ENCODE measurements at places on chromosomes 7 and 10.

- DNase-seq = no peak
These were observed 11.8 kb downstream of the TFEC start for GRCh38 chr7:116018731-116019130.

- no peak for DNase-seq
These were observed 38.1 kb upstream of the DDC start for GRCh38 chr7:50603287-50603686.

GRCh38 chr7:133563251-133563650 lies 310.4 kb downstream of the EXOC4 start:
- no peak for DNase-seq

DNA sequence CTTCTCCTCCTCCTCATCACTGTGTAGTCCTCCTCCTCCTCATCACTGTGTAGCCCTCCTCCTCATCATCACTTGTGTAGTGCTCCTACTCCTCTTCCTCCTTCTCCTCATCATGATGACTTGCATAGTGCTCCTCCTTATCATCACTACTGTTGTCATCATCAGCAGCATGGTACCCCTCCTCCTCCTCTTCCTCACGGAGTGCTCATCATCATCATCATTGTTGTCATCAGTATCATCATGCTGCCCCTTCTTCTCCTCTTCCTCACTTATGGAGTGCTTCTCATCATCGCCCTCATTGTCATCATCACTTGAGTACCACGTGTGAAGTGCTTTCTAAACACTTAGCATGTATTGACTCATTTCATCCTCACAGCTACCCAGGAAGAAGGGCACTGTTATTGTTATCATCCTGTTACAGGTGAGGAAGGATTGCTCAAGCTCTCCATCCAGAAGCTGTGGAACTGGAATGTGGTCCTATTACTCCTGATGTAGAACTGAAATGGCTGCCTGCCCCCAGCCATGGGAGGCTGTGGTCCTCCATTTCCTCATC lies 122.8 kb upstream of the SHH start:
- no peak for DNase-seq

GRCh38 chr7:136976504-136977251 lies 108.2 kb downstream of the CHRM2 start:
- DNase-seq = no peak

DNA sequence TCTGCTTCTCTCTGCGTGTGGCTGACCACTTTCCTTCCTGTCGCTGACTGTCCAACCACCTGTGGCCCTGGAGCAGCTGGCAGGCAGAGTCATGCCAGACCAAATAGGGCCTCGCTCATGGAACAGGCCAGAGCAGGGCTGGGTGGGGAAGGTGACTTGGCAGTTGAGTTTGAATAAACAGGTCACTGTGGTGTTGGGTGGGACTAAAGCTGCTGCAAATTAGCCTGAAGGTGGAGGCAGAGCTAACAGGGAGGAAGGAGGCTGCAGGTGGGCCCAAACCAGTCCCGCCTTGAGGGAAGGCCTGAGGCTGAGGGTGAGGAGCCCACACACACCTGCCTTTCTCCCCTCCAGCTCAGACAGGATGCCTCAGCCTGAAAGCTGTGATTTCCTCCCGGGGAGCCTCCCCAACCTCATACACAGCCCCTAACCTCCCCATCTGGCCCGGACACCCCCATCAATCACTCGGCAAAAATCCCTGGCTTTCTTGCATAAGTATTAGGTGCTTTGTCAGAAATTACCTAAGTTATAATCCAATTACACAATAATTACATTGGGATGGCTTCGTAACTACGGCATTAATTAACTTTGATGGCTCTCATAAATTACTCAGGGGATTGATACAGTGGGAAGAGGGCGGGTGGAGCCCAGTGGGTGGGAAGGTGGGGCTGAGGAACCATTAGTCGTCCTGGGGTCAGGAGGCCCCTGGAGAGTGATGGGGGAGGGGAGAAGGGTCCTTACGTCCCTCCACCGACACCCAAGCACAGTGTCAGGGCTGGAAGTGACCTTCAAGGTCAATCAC lies 97.7 kb upstream of the PCBD1 start:
- DNase-seq = no peak

- no peak for DNase-seq
These were observed 195.3 kb downstream of the PHTF2 start for GRCh38 chr7:77993838-77994237.

GRCh38 chr7:155482511-155483183 lies 24.7 kb downstream of the EN2 start:
- no peak for DNase-seq

- no peak for DNase-seq
These were observed 537 bp upstream of the MRPS24 start for GRCh38 chr7:43869867-43870240.

- DNase-seq = no peak
These were observed 86.9 kb downstream of the PROSER2 start for GRCh38 chr10:11910102-11910501.

DNA sequence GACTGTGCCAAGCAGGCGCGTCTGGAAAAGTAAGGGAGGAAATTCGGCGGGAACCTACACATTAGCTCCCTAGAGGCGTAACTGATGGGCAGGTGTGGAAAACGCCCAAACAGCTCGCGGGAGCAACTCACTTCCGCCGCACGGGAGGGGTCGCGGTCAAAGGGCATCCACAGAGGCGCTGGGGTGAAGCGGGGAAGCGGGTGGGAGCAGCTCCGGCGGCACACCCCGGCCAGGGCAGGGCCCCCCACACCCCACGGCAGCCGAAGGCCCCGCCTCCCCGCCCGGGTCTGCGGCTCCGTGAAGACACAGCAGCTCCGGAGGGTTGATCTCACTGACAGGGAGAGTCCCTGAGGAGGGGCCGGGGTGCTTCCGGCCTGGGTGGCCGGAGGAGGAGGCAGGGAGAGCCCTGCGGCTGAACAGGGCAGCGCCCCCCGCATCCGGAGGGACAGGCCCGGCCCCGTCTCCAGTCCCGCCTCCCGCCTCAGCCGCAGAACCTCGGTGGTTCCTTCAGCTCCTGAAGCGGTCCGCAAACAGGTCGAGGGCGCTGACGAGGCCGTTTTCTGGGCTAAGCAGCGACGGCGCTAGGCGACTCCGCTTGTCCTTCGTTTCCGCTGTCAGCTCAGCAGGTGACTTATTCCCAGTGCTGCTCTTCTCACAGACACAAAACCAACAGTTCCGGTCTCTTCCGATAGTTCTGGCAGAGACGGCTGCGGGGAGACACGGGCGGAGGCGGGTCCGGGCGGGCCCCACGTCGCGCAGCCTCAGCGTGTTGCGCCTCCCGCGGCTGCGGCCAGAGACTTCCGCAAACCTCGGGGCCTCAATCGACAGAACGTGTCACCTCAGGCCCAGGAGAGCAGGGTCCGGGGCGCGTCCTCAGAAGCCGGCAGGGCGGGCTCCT lies 276.1 kb downstream of the DNAJB6 start:
- DNase-seq = no peak

GRCh38 chr10:97810446-97810845 lies 38.6 kb upstream of the SFRP5 start:
- no peak for DNase-seq

DNA sequence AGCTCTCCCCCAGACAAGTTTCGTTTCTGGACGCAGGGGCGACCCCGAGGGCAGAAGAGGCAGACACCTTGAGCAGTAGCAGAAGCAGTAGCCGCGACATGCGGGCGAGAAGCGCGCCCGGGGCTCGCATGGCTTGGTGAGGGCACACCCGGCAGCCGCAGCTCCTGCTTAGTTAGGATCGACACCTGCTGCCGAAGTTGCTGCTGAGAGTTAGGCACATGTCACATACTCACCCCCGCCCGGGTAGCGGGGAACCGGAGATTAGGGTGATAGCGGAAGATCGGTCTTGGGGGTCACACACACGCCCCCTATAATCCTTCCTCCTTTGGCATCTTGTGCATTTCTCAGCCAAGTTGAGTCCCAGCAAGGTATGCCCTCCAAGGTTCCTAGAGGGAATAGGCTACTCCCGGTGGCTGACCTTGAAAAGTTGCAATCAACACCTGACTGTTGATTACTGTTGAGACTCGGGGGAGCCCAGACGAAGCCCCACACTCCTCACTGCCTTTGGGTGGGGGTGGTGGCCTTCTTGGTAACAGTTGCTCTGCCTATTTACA lies 668 bp downstream of the GPR37 start:
- DNase-seq = no peak

DNA sequence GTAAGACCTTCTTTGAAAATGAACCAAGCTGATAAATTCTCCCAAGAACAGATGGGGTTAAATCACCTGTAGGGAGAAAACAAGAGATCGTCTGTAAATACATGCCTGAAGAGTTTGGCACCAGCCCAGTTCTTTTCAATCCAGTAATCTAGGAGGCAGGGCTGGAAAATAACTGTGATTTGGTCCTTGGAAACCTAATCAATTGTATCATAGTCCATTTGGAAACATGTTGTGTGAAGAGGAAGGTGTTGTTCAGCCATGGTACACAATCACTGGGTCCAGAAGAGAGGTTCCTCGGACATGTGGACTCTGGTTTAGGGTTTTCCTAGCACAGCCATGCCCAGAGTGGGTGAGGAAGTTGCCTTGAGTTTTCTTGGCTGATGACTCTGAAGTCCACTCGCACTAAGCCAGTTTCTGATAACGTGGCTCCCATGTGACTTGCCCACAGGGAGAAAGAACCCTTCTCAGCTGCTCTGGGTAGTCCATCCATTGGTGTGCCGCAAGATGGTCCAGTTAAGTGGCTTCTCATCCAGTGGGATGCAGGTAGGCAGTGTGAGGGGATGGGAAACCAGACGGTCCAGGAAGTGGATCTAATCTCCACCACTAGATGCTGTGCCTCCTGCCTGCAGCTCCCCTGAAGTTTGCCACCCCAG lies 5.1 kb downstream of the BLNK start:
- no peak for DNase-seq

GRCh38 chr7:80699721-80700256 lies 61.3 kb downstream of the CD36 start:
- no peak for DNase-seq

DNA sequence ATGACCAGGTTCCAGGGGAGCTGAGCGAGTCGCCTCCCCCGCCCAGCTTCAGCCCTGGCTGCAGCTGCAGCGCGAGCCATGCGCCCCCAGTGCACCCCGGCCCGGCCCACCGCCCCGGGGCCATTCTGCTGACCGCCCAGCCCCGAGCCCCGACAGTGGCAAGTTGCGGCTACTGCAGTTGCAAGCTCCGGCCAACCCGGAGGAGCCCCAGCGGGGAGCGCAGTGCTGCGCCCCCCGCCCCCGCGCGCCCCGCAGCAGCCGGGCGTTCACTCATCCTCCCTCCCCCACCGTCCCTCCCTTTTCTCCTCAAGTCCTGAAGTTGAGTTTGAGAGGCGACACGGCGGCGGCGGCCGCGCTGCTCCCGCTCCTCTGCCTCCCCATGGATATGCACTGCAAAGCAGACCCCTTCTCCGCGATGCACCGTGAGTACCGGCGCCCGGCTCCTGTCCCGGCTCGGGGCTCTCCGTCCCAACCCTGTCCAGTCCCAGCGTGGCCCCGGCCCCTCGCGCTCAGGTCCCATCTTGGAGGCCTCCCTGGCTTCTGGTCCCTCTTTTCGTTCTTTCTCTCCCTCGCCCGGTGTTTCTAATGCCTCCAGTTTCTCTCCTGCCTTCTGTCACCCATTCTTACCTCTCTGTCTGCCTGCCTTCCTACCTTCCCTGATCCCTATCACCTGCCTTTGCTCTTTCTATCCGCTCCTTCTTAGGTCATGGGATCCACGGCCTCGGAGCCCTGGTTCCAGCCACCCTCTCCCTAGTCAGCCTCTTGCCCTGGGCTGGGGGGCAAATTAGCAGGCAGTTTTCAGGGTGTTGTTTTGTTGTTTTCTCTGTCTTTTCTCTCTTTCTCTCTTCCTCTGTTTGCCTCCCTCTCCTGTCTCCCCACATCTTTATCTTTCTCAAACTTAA lies 751 bp downstream of the PAX2 start:
- DNase-seq = no peak

DNA sequence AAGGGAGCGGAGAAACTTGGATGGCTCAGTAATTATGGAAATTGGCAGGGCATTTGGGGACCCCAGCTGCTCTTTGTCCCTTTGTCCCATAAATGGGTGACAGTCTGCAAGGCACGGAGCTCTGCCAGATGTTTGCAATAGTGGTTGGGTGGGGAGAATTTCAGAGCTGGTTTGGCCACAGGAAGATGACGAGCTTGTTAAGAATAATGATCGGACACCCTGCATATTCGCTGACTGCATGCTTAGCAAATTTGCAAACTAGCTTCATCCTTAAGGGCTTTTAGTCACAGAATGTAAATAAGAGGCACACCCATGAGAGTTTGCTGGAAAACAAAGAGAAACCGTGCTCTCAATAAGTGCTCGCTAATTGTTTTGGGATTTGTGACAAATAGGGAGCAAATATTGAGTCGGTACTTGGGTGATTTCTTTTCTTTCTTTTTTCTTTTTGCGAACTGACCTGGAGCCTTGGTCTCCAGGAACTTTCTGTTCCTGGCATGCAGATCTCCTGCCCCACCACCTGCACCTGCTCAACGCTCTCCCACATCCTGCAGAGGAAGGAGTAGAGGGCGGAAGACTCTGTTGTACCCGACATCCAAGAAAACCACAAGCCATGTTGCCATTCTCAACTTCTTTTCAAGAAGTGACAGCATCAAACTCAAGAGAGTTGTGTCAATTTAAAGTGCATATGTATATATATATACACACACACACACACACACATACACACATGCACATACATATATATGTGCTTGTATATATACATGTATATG lies 238.9 kb downstream of the CAMK1D start:
- no peak for DNase-seq

DNA sequence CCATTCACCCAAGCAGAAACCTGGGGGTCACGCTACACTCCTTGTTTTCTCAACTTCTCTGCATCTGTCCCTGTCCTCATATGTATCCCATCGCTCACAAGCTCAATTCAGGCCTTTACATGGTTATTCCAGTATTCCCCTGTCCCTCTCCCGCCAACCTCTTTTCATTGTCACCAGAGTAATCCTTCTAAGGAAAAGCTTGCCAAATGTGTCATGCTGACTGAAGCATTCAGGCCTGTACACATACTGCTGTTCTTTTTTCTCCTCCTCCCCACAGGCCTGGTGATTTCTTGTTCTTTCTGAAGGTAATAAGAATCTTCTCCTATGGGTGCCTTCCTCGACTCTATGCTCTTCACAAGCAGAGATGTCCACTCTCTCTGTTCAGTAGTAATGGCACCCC lies 282.2 kb downstream of the PHTF2 start:
- DNase-seq = no peak

DNA sequence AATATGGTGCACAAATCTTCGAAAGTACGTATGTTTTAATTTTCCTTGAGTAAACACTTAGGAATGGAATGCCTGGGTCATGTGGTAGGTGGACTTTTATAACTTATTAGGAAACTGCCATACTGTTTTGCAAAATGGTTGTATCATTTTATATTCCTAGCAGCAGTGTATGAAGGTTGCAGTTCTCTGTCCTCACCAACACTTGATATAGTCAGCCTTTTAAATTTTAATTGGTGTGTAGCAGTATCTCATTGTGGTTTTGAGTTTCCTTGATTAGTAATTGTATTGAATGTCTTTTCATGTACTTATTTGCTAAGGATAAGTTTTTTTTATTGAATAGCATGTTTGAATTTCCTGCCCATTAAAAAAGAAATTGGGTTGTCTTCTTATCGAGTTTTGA lies 926 bp upstream of the PCBD1 start:
- no peak for DNase-seq

GRCh38 chr7:93115796-93116195 lies 2.0 kb downstream of the SAMD9 start:
- DNase-seq = peak; percentile 44
